ENCODE measurements at places on chromosomes 5 and 9.

GRCh38 chr5:158511454-158511853 is 588.3 kb downstream of the EBF1 start:
- no peak for DNase-seq

GRCh38 chr5:33370466-33370859 is 70.3 kb upstream of the TARS1 start:
- DNase-seq: no peak

DNA sequence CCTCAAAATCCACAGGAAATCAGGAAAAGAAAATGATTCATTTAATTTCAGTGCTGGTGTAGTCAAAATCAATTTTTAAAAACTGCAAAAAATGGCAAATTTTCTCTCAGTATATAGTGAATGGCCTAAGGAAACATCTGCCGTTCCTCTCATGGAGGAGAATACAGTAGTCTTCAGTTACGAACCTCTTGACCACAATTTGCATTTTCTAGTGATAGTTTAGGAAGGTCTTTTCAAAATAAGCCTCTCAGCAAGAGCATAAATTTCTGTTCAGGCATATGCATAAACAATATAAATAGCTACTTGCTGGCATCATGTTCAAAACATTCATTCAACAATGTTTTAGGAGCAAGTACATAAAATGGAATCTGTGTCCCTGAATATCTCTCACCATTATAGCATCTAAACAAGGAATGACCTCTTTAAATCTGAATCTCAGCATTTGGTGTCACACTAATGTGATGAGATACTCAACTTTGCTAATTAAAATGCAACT is 33.5 kb downstream of the HAPLN1 start:
- no peak for DNase-seq

DNA sequence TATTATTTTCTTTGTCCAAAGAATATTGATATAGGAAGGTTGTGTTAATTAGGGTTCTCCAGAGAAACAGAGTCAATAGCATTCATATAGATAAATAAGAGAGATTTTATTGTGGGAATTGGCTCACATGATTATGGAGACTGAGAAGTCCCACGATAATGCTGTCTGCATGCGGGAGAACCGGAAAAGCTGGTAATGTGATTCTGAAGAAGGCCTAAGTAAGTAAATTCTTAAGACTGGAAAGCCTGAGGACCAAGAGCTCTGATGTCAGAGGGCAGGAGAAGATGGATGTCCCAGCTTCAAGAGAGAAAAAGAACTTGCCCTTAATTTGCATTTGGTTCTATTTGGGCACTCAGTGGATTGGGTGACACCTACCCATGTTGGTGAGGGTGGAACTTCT is 307.4 kb upstream of the C9orf72 start:
- no peak for DNase-seq

- no peak for DNase-seq
These were observed 32.3 kb upstream of the FAM81B start for GRCh38 chr5:95358848-95359247.

GRCh38 chr9:112719241-112719691 is 1.3 kb upstream of the INIP start:
- no peak for DNase-seq

DNA sequence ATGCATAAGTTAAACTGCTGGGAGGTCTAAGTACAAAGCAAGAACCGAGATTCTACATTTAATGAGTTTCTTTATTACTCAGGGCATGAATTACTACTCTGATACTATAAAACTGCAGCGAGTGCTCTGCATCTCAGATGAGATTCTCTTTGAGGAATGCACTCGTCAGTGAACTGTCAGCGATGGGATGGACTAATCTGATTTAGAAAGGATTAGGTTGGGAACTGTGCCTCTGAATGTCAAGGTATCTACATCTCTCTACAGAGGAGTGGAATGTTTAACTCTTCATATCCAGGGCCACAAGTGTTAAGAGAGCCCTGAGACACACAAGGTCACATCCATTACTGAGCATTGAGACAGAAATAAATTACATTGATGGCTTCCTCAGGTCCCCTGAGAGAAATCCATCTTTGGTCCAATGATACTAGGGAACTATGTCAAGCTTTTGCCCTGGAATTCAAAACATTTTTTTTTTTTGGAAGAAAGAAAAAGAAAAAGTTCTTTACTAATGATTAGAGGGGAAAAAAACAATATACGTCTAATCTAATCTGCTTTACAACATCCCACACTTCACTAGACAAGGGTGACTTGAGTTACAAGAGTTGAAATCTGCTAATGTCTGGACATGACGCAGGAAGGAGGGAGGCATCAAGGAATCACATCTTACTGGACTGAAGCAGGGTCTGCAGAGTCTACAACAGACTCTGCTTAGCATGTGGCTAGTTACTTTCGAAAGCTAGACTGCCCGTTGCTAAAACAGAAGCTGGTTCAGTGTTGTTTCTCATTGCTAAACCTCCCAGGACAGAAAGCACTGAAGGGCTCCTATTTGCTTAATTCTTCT is 270.0 kb upstream of the TLE4 start:
- DNase-seq: no peak

DNA sequence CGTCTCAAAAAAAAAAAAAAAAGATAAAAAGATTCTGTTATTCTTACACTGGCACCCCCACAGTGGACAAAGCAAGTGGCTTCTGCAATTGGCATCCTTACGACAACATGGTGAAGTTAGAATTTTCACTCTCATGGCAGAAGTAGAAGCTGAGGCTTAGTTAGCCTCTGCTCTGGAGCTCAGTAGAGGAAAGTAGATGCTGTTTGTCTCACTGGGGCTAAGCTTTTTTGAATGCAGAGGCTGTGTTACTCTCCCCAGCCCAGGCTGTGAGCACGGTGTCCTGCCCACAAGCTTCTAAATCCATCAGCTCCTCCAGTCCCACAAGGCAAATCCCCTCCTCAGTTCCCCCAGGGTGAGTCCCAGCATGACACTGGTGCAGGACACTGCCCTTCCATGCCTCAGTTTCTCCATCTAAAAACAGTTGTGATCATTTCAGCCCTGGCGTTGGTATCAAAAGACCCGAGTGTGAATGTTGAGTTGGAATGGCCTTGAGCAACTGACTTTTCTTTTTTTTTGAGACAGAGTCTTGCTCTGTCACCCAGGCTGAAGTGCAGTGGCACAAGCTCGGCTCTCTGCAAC is 22.6 kb upstream of the PHF19 start:
- no peak for DNase-seq

DNA sequence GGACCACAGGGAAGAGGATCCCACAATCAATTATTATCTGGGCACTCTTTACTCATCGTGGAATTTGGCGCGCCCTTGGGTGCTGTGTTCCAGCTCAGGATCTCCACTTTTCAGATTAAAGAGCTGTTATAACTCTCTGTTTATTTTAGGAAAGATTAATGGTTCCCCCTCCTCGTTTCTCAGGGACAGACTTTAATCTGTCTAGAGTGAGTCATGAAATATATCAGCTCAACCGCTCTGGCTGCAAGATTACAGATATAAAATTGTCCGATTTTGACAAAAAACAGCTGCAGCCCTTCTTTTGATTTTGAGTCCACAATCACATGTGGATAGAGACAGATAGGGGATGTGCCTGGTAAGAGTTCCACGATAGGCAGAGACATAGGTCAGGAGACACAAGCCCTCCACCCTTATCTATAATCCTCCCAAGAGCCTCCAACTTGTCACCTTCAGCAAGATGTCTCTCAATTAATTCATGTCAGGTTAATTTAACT is 77.6 kb upstream of the ANKRD55 start:
- DNase-seq: no peak

DNA sequence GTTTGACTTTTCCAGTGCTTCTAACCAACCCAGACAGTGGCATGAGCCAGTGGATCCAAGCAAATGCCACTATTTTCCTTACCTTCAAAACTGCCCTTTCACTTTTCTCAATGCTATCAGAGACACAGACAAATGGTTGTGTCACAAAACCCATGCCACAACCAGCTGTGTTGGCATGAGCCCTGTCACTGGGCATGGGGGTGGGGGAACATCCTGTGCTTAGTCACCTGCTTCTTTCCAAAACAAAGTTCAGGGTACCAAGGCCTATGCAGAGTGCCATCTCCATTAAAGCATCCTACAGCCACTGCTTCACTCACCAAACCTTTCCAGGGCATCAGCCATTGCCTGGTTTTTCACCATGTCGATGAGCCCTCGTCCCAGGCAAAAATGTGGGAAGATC is 30.1 kb downstream of the NIPSNAP3B start:
- no peak for DNase-seq

- DNase-seq: no peak
These were observed 96.3 kb upstream of the MEF2C start for GRCh38 chr5:88979244-88979643.

DNA sequence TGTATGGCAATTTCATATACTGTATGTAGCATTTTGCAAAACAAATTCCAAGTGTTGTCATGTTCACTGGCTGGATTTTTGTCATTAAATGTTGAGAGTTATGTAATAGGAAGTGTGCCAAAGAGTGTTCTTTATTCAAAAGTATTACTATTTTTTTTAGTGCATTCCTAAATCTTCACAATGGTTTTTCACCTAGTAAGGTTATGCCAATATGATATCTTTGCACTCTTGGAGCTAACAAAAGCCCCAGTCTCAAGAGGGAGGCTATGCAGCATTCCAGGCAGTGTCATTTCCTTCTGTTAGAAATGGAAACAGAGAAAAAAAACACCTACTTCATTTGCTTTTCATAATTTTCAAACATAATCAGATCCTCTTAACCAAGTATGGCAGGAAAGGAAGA is 5.1 kb upstream of the SSBP2 start:
- DNase-seq: no peak

DNA sequence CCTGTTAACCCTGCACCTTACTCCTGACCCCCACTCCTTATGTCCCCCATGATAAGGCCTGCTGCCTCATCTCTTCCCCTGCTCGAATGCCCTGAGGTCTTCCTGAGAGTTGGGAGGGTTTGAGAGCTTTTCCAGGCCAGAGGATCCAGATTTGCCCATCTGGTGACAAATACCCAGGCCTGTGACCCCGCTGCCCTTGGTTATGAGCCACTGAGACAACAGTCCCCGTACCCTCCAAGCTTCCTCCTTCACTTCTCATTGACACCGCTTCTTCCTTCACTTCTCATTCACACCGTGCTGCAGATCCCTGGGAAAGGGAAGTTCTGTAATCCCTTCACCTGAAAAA is 593 bp downstream of the GM2A start:
- no peak for DNase-seq

DNA sequence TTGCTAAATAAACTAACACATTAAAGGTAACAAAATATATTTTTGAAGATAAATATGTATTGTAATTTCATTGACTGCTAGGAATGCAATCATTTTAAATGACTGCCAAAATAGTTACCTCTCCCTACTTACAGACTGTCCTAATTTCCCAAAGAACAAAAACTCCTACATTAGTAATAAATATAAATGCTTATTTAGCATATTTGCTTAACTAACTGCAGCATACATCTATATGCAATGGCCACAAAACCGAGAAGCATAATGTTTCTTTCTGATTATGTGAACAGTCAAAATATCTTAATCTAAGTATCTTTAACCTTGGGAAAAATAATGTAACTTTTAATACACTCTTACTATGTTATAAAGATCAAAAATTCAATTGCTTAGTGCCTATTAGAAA is 431.7 kb downstream of the HCN1 start:
- no peak for DNase-seq

DNA sequence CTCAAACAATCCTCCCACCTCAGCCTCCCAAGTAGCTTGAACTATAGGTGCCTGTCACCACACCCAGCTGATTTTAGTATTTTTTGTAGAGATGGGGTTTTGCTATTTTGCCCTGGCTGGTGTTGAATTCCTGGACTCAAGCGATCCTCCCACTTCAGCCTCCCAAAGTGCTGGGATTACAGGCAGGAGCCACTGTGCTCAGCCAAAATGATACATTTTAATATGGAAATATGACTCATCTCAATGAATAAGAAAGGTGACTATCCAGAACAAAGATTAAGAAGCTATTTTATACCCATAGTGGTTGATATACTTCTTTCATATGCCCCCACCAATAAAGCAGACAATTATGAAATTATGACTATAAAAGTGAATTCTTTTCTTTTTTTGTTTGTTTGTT is 166.2 kb downstream of the NFIB start:
- DNase-seq: no peak

DNA sequence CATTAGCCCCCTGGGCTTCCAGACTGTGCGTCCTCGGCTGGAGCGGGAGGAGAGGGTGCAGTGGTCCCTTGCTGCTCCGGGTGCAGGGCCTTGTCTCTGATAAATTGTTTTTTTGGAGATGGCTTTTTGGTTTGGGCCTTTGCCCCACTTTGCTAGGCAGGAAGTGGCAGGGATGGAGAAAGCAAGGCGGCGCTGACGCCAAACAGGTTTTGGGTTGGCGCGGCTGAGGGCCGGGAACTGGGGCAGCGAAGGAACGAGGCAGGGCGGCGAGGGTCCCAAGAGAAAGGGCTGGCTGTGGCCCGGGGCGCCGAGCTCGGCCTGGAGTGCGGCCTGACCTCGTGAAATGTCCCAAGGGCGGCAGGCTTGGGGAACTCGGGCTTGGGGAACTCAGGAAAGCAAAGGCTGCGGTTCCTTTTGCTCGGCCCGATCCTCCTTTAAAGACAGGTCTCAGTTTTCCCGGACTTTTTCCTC is 4.1 kb downstream of the LHX2 start:
- no peak for DNase-seq

DNA sequence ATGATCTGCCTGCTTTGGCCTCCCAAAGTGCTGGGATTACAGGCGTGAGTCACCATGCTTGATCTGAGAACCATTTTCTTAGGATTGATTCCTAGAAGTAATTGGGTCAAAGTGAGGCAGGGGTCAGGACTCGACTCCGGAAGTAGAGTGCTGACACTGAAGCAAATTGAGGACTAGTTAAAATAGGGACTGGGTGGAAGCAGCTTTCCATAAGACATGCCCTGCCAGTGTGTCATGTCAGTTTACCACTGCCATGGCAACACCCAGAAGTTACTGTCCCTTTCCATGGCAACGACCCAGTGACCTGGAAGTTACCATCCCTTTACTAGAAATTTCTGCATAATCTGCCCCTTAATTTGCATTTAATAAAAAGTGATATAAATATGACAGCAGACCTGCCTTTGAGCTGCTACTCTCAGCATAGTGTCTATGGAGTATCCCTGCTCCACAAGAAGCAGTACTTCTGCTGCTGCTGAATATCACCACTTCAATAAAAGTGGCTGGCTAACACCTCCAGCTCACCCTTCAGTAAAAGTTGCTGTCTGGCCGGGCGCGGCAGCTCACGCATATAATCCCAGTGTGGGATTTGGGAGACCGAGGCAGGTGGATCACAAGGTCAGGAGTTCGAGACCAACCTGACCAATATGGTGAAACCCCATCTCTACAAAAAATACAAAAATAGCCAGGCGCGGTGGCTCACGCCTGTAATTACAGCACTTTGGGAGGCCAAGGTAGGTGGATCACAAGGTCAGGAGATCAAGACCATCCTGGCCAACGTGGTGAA is 47.8 kb upstream of the JADE2 start:
- DNase-seq: no peak

Data from stimulated activated CD4-positive, alpha-beta T cell treated with anti-CD3 and anti-CD28 coated beads, Interleukin-1b, Interleukin-23, amount 100 ng/mL, for 24 hours (primary cell).